Cerebellar cortex (tissue), 1 donor: ENCODE measurements at places on chromosomes 7 and 10.

- no peak for DNase-seq
Measured at GRCh38 chr10:30500963-30501504, 67.0 kb downstream of the MAP3K8 start.

- peak; percentile 64 for DNase-seq
Measured at GRCh38 chr7:94907026-94907810, at the start of gene PPP1R9A. TSS of gene PPP1R9A (plus strand) at chr7:94907594. CDS start at chr7:94910114, 2,520 bp downstream.

GRCh38 chr7:124459101-124460055 is 306.2 kb downstream of the GPR37 start:
- DNase-seq = no peak

DNA sequence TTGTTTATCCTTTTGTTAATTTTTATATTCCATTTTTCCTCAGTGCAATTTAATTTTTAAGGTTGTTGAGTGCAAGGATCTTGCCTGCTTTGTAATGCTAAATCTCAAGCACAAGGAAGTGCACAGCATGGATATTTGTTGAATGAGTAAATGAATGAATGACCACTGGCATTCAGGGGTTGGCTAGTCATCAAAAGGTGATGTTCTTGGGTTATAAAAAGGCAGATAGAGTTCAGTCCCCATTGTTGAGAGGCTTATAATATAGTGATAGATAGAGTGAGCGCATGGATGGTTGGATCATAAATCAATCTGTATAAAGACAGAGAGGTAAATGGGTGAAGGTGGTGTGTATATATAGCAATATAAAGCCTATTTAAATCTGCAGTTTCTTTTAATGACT is 193.2 kb upstream of the KLF6 start:
- no peak for DNase-seq

- no peak for DNase-seq
Measured at GRCh38 chr7:14602851-14603250, 299.7 kb downstream of the DGKB start.

GRCh38 chr10:122293156-122293960 is 22.3 kb downstream of the BTBD16 start:
- no peak for DNase-seq
